ENCODE measurements at places on chromosomes 12 and 14.

DNA sequence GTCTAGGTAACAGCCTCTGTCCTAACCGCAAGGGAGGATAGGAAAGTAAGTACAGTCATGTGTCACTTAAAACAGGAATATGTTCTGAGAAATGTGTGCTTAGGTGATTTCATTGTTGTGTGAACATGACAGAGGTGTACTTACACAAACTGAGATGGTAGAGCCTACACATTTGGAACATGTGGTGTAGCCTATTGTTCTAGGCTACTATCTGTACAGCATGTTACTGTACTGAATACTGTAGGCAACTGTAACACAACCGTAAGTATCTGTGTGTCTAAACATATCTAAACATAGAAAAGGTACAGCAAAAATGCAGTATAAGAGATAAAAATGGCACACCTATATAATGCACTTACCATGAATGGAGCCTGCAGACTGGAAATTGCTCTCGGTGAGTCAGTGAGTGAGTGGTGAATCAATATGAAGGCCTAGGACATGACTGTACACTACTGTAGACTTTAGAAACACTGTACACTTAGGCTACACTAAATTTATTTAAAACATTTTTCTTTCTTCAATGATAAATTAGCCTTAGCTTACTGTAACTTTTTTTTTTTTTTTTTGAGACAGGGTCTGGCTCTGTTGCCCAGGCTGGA, 13.2 kb upstream of the MDM2 start:
- DNase-seq = no peak

DNA sequence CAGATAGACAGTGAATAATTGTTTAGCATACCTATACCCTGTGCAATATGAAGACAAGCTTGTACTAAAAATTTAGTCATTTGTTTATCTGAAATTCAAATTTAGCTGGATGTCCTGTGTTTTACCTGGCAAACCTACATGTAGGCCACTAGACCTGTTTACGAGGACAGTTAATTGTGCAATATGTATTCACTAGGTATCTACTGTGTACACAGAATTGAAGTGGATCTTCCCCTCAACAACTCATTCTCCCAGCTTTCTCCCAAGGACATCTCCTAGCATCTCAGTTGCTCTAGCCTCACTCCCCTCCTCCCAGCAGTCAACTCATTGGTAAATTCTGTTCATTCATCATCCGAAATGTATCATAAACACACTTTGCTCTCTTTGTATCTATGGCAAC, 25.3 kb downstream of the AK7 start:
- no peak for DNase-seq

DNA sequence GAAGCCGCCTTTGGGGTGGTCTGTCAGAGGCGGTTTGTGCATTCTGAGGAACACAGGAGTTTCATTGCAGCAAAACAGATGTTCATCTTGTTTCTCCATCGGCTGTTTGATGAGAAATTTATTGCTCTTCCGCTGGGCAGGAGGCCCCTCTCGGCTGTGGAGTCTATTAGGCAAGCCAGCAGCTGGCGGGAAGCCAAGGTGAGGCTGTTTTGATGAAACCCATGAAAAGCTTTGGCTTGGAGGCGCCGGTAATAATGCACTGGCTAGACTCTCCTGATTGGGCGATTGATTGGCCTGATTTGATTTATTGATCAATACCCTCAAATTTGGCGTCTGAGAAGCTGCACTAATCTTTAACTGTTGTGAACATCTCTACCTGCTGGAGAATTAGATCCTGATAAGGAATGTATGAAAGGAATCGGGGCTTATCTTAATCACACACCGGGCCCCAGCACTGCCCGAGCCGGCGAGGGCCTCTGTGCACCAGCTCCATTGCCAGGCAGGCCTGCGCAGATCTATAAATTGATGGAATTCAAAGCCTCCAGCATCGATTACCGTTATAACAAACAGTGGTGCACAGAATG, 187.7 kb downstream of the PHETA1 start:
- DNase-seq = no peak

DNA sequence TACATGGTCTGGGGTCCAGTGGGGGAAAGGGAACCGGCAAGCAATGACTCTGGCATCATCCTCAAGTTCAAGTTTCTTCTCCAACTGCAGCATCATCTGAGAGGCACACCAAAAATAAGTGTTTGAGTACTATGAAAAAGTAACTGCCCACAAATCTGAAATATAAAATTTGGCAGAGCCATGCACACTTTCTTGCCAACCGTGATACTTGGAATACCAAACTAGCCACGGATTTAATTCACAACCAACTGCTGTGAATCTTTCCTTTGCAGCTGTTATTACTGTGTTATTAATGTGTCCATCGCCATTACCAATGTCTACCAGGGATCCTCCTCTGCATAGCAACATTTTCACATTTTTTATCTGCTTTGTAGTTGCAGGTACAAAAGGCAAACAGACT, 74.6 kb downstream of the GXYLT1 start:
- DNase-seq = no peak

- DNase-seq = no peak
Measured at GRCh38 chr12:113757221-113758002, 208.7 kb downstream of the RBM19 start.

- DNase-seq = no peak
Measured at GRCh38 chr14:80047761-80048160, 163.5 kb downstream of the DIO2 start.

DNA sequence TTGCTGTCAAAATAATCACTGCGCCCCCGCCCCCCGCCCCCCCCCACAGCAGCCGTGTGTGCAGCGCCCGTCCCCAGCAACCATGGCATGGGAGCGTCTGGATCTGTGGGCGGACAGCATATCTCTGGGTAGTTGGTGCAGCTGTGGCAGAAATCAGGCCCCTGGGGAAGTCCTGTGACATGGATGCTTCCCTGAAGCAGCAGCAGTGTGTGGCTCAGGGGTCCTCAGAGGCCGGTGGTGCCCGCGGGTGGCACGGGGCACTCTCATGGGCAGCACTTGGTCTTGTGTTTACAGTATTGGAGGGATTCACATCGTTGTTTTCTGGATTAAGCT, 19.2 kb downstream of the XRCC3 start:
- DNase-seq = no peak

GRCh38 chr12:66636771-66637170, 42.1 kb downstream of the GRIP1 start:
- no peak for DNase-seq

- DNase-seq = no peak
Measured at GRCh38 chr14:63011623-63012022, 33.6 kb downstream of the KCNH5 start.

GRCh38 chr12:52952076-52952801, 3.3 kb downstream of the KRT18 start:
- DNase-seq = no peak

DNA sequence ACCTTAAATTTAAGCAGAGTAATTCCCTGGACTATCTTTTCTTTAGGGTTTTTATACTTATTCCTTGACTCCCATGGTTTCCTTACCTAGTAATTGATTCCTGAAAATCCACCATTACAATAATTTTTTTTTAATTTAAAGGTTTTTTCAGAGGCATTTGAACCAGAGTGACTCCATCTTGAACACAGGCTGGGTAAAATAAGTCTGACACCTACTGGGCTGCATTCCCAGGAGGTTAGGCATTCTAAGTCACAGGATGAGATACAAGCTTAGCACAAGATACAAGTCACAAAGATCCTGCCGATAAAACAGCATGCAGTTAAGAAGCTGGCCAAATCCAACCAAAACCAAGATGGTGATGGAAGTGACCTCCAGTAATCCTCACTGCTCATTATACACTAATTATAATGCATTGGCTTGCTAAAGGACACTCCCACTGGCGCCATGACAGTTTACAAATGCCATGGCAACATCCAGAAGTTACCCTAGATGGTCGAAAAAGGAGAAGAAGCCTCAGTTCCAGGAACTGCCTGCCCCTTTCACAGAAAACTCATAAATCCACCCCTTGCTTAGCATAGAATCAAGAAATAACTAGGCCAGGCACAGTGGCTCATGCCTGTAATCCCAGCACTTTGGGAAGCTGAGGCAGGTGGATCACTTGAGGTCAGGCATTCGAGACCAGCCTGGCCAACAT, 53.6 kb downstream of the SLC25A21 start:
- DNase-seq = no peak

DNA sequence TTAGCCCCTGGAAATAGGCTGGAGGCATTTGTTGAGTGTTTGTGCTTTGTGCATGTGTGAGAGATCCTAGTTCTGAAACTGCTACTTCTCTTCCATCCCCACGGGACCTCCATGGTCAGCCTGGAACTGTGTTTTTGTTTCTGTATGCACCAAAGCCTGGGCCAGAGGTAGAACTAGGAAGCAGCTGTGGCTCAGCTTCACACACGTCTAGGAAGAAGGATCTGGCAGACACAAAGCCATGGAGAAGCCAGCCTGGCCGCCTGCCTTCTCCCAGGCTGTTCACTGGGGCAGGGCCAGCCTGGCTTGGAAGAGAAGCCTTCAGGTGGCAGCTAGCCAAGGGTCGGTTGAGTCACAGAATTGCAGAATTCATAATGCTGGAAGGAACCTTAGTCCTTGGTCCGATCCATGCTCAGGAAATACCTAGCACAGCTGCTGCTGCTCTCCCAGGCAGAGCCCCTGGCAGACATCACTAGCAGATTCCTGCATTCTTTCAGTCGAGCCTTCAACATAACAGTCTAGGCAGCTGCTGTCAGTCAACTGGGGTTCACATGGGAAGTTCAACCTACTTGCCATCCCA, 27.0 kb downstream of the RIN3 start:
- DNase-seq = no peak

DNA sequence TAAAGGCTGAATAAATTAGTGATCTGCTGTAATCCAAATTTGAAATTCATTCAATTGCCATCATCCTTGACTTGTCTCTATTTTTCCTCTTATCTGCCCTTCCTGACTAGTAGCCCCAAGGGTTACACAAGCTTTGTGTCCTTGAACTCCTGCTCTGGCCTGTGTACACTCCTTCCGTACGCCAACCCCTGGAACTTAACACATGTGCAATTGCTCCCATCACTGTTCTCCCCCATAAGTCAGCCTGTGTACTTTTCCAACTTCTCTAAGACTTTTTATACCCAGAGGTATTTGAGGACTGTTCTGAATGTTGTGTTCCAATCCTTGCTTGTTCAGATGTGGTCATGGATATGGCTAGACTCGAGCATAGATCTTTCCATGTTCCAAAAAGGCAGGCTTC, 171.1 kb upstream of the G2E3 start:
- DNase-seq = no peak

Measured in cortex of kidney (tissue), 1 donor.